ENCODE measurements at places on chromosomes 2 and 18.

DNA sequence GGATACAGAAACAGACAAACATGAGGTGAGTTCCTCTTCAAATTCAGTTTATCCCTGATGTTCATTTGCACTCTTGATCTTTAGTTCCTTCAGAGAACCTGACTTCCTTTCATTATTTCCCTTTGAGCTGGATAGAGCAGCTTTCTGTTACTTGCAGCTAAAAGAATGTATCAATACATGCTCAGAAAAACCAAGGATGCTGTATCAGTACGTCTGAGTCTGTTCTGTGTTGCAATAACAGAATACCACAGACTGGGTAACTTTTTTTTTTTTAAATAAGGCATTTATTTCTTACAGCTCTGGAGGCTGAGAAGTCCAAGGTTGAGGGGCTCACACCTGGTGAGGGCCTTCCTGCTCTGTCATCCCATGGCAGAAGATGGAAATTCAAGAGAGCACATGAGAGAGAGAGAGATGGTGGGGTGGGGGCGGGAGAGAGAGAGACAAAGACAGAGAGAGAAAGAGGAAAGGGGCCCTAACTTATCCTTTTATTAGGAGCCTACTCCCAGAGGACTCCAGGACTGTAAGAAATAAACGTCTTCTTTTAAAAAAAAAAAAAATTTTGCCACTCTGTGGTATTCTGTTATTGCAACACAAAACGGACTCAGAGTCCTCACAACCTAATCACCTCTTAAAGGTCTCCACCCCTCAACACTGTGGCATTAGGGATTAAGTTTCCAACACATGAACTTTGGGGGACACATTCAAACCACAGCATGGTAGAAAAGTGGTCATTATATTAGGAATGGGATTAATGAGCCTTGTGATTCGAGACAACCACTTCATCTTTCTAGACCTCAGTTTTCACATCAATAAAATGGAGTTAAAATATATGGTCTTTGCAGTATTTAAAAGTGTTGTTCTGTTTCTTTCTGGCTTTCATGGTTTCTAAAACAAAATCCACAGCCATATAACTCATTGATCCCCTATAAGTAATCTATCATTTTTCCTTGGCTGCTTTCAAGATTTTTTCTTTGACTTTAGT lies 18.4 kb upstream of the SELENOI start:
- no peak for DNase-seq

- DNase-seq, result no peak
Observed at GRCh38 chr2:224359569-224359968, 42.3 kb downstream of the FAM124B start.

DNA sequence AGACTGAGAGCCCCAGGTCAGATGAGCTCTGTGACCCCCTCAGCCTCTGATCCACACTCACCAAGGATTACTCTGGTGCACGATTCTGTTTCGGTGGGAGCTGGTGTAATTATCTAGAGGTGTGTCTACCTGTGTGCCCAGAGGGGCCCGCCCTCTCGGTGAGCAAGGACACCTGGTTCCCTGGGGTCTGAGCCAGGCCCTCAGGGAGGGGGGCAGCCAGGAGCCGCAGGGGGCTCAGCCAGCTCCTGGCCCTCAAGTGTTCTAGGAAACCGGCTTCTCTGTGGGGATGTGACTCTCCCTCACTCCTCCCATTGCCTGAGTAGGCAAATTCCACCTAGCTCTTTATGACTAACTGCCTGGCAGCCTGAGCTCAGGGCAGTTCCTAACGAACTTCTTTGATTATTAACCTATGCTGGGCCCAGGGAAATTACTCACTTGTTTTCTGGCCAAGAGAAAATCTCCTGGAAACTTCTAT lies 17.4 kb downstream of the AGAP1 start:
- DNase-seq, result peak; percentile 74

DNA sequence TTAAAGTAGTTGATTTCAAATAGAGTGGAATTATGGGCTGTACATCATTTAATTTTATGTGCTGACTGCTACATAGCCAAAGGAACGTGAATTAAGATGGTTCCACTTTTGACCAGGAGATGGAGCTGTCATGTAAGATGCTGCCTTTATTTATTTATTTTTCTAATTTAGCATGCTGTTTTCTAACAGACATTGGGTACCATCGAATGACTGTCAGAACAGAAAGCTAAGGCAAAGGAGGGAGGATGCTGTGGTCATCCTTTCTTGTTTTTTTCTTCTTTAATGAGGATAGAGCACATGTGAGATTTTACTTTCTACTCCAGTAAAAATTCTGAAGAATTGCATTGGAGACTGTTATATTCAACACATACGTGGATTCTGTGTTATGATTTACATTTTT lies at the start of gene SCN2A:
TSS of gene SCN2A (plus strand) at position 185 of the 400 bp plus-strand sequence. CDS start 56,410 bp downstream, outside the sequence.
- DNase-seq, result peak; percentile 2

DNA sequence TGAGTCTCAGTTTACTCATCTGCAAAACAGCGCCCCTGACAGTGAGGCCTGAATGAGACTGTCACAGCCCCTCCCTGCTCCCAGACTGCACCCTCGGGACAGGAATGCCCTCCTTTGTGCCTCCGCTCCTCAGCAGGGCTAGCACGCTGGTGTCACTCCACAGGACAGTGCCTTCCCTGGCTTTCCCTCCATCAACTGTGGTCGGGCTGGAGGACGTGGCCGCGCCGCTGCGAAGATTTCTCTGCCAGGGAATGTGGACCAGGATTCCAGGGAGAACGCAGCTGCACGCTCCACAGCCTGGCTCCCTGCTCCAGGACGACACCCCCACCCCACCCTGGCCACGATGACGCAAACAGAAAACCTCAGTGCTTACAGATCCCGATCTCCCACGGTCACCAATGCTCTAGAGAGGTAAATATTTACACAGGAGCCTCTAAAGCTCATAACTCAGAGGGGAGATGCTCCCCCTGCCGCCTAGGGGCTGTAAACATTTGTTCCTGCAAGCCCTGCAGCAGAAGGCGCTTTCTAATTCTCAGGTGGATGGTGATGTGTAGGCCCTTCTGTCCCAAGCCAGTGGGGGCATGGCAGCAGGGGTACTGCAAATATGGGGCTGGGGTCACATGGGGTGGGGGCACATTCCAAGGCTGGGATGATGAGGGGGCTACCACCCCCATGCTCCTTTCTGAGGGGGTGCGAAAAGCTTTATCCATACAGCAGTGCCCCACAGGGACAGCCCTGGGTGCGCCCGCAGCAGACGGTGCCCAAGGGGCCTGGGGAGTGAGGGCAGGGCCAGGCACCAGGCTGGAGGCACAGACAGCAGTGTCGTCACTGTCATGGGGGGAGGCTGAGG lies 12.4 kb downstream of the HS6ST1 start:
- peak; percentile 59 for DNase-seq

Measured in HTR-8/SVneo (cell line).